ENCODE measurements at places on chromosomes 12 and 14.

GRCh38 chr14:96830946-96831345 lies 33.8 kb downstream of the VRK1 start:
- no peak for DNase-seq

GRCh38 chr12:17954788-17955187 lies 135.2 kb downstream of the RERGL start:
- DNase-seq: no peak

GRCh38 chr14:33996462-33996861 lies 45.6 kb upstream of the EGLN3 start:
- no peak for DNase-seq

- DNase-seq: no peak
These were observed 91.7 kb upstream of the SEL1L start for GRCh38 chr14:81625343-81625742.

DNA sequence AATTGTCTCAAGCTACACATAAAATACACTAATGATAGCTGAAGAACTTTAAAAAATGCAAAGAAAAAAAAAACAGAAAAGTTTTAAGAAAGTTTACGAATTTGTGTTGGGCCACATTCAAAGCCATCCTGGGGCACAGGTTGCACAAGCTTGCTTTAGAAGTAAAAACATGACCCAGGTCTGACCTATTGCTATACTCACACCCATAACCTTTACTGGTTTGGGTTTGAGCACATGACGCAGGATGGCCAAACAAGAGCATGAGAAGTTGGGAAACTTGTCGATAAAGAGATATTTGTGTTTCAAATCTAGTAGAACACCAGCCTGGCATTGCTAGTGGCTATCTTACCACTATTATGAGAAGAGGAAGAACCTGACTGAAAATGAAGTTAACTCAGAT lies 143.7 kb downstream of the NOVA1 start:
- no peak for DNase-seq

GRCh38 chr14:76931631-76932402 lies 96.7 kb downstream of the IRF2BPL start:
- no peak for DNase-seq

GRCh38 chr12:95837240-95838038 lies 21.3 kb upstream of the SNRPF start:
- no peak for DNase-seq

DNA sequence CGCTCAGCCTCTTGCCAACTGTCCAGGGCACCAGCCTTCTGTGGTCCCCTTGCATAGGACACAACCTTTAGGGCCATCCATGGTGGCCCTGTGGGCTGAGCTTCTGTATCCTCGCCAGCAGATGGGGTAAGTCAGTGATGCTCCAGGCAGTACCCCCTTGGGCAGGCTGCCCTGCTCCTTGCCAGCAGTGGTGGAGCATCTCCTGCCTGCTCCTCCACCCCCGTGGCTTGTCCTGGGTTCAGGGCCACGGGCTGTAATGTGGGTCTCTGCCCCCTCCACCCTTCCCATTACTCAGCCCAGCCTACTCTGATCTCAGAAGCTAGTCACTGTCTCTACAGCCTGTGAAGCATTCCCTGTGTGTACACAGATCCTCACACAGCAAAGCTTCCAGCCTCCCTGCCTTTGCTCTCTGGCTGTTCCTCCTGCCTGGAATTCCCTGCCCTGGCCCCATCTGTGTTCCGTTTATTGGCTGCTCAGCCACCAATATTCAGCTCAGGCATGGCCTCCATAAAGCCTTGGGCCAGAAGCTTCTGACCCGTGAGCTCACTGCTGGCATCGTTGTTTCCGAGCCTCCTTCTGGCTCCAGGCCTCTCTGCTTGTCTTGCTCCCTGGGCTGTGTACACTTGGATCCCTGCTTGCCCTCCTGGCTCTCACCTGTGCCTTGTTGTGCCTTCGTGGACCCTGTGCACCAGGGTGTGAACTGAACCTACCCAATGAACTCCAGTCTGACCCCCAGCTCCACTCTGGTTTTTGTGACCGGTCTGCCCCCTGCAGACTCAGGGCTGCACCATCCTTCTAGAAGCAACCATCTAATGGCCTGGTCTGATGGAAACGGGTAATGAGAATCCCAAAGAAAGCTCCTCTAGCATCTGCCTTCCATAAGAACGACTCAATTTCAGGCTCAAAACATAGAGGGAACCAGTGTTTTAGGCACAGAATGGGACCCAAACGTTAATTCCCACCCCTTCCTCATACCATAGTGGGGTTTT lies 177.0 kb upstream of the PRMT8 start:
- no peak for DNase-seq

DNA sequence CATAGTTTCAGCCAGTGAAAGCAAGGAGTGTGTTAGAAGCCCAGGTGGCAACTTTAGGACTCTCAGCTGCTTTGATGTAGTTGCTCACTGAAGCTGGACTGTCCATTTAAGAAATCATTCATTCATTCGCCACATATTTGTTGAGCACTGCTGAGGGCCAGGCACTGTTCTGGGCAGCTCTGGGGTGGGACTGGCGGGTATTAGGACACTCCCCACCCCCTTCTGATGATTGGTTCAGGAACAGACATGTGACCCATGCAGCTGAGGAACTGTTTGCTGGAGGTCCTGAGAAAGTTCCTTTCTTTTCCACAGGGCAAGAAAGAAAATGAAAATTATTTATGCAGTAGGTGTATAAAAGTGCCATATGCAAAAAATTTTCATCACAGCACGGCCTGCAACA lies 70.3 kb upstream of the CHST11 start:
- no peak for DNase-seq

- DNase-seq: no peak
These were observed 86.0 kb upstream of the ZFP36L1 start for GRCh38 chr14:68878908-68879307.

DNA sequence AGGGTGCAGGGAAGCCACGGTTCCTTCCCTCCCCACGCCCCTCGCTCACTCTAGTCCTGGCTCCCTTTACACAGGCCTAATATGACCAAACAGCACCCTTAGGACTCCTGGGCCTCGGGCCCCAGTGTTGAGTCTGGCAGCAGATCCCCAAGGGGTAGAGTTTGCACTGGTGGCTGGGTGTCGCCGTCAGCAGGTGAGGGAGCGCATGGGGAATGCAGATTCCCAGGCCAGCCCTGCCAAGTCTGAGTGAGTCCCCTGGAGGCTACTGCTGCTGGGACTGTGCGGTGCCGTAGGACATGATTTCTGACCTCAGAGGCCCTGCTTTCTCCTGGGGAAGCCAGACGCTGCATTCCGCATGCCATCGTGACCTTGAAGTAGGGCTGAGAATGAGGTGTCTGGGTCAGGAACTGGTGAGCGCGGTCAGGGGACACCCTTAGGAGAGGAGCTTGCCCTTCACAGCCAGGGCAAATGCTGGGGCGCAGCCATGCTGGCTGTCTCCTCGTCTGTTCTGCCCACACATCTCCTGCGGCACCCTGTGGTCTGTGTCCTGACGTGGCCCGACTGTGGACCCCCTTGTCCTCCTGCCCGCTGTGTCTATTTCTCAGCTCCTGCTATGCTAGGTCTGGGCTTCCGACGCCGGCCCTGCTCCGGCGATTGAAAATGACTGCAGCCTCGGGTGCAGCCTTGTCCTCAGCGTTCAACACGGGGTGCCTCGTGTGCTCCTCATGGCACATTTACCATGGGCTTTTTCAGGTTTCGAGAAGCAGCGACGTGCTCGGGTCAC lies 37.6 kb upstream of the PRMT8 start:
- DNase-seq: no peak

DNA sequence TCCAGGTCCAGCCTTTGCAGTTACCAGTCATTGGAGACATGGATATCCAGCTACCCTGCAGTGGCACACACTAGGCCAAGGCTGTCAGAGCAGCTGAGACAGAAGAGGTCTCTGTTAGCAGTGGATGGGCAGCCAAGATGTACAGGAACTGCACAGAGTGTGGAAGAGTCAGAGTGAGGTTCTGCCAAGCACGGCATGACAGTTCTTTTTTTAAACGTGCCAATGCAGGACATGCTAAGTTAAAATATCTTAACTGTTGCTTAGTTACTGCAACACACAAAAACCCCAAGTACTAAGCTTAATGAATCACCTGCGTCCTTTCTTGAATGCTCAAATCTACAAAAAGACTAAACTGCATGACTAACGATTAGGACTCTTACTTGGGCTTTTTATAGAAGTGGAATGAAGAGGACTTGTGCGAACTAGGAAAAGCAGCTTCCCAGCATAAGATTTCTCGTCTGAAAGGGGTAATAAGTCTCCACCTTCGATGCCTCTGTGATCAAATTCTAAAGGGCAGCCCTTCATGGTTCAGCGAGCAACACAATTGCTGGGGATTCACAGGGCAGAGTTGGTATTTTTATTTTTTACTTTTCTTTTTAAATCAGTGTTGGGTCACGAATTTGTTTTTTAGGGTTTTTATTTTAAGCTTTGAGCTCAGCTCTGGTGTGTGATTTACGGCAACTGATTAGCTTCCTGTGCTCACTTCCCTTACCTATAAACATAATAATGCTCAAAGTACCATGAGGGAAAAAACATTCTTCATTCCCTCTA lies 20.6 kb downstream of the MAPK1IP1L start:
- DNase-seq: no peak

- DNase-seq: no peak
These were observed 49.7 kb downstream of the KIF26A start for GRCh38 chr14:104187931-104188726.

DNA sequence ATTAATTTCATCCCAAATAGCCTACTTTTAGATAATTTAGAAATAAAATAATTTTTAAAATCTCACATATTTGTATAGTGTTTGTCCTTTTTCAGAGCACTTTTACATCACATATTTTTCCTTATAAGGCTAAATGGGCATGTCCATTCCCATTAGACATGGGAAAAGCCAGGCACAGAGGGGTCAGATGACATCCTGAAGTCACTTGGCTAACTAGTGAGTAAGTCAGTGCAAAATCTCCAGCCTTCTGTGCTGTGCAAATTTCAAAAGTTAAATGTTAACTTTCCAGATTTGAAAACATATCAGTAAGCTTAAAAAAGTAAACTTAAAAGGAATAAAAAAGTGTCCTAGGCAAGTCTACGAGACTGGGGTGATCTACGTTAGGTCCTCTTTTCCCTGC lies 117.4 kb downstream of the EMP1 start:
- no peak for DNase-seq

DNA sequence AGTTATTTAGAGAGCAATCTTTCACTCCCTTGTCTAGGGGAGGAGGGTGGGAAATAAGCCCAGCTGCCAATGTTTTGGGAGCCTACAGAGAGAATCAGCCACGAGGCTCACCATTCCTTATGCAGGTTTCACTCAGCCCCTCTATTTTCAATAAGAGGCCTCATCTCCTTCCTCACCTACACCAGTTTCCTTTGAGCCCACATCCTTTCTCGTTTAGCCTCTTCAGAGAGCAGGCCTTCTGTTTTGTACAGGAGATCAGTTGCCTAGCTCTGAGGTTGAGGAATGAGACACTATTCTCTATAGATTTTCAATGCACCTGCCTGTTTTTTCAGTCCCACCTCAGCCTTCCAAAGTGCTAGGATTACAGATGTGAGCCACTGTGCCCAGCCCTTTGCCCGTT lies 17.9 kb downstream of the SNAPC1 start:
- no peak for DNase-seq

- no peak for DNase-seq
These were observed 66.8 kb upstream of the CFL2 start for GRCh38 chr14:34781242-34781641.

GRCh38 chr12:114673169-114673833 lies 10.7 kb downstream of the TBX3 start:
- DNase-seq: no peak
